ENCODE measurements at places on chromosomes 2 and 18.

DNA sequence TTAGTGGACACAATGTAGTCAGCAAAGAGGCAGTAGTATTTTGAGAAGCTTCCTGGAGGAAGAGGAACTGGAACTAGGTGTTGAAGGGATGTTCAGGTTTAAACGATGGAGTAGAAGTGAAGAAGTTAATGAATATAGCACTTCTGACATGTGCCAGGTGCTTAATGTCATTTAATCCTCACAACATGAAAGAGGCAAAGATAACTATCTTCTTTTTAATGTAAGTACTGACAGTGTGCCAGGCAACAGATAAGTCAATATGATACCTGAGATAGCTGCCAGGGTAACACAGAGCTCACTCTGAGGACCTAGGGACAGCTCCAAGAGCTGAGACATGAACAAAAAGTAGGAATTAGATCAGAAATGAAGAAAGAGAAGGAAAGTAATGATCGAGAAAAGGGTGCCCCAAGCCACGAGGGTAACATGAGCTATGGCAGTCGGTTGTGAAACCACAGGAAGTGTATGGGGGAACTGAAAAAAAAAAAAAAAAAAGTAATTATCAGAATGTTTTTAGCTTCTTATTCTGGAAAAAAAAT is 140.7 kb downstream of the RNF144A start:
- DNase-seq: no peak

DNA sequence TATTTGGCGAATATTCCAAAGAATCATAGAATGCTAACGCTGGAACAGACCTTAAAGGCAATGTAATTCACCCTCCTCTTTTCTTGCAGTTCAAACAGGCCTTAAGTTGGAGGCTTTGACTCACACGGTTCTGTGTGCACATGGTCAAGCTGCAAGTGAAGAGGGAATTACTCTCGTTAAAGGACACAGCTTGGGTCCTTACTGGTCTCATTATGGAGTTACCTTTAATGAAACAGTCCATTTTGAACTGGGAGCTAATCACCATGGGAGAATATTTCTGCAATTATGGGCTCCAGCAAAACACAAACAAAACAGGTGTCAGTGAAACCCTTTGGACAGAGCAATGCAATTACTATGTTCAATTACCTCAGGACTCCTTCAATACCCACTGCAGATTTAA is 135.5 kb downstream of the GAREM1 start:
- no peak for DNase-seq

- no peak for DNase-seq
These were observed 46.6 kb downstream of the PLCL1 start for GRCh38 chr2:197850882-197851450.

GRCh38 chr2:26925100-26925791 is 45.2 kb upstream of the MAPRE3 start:
- no peak for DNase-seq

GRCh38 chr2:235543128-235543750 is 49.4 kb downstream of the AGAP1 start:
- peak; percentile 77 for DNase-seq

DNA sequence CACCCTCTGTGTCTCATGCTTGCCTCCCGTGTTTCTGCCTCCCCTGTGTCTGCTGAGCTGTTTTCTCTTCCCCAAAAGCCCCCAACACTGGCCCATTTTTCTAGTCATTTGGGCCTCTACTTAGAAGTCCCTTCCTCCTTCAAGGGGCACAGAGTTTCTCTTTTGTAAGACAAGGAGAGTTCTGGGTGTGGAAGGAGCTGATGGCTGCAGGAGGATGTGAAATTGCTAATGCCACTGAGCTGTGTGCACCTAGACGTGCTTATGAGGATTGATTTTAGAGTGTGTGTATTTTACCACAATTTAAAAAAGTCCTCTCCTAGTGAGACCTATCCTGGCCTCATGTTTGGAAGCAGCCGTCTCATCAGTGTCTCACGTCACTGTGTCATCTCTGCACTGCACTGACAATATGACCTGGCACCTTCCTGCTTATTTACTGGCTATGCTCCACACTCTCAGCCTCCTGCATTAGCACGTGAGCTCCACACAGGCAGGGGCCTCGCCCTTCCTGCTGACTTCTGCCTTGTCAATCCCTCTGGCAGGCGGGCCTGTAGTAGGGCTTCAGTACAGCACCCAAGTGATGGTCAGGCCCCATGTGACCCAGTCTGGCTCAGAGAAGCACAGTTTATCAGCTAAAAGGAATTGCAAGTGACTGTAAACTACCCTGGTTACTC is 8.0 kb upstream of the MBP start:
- DNase-seq: no peak

DNA sequence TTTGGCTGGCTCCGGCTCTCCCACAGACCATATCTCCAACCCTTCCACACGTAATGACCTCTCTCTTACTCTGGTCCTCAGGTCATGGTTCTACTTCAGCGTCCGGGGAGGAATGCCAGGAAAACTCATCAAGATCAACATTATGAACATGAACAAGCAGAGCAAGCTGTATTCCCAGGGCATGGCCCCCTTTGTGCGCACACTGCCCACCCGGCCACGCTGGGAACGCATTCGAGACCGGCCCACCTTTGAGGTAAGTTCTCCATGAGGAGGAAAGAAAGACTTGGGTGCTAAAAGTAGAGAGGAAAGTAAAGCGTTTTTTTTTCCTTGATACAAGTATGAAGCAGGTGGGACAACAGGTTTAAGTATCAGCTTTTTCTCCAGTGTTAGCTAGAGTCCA is 1.9 kb downstream of the AGBL5 start:
- DNase-seq: no peak

GRCh38 chr2:123864416-123864815 is 160.7 kb upstream of the CNTNAP5 start:
- DNase-seq: no peak

DNA sequence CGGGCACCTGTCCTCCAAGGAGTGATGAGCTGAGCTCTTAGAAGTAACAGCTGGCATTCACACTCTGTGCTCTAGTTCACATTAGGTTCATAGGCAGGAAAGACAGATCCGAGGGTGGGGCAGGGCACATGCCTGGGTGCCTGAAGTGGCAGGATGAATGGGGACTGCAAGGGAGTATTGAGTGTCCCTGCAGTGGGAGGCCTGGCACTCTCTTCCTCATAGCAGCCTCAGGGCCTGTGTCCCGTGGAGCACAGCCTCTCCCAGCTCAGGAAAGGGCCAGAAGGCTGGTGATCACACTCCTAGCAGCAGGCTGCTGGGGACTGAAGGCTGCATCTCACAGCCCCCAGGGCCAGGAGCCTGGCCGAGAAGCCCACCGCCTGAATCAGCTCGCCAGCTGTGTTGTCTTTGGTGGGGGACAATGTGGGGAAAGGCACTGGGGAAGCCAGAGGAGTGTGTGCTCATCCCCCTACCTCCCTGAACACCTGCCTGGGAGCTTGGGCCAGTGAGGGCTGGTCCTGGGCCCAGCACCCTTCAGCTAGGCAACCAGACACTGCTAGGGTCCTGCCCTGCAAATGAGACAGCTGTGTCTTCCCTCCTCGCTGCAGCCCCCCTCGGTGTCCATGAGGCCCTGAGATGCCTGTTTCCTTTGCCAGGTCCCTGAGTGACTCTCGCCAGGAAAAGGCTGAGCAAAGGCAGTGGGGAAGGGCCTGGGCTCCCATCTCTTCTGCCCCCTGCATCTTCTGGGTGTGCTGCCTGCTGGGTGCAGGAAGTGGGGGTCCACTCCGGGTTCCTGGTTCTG is 48.2 kb upstream of the HS6ST1 start:
- no peak for DNase-seq

DNA sequence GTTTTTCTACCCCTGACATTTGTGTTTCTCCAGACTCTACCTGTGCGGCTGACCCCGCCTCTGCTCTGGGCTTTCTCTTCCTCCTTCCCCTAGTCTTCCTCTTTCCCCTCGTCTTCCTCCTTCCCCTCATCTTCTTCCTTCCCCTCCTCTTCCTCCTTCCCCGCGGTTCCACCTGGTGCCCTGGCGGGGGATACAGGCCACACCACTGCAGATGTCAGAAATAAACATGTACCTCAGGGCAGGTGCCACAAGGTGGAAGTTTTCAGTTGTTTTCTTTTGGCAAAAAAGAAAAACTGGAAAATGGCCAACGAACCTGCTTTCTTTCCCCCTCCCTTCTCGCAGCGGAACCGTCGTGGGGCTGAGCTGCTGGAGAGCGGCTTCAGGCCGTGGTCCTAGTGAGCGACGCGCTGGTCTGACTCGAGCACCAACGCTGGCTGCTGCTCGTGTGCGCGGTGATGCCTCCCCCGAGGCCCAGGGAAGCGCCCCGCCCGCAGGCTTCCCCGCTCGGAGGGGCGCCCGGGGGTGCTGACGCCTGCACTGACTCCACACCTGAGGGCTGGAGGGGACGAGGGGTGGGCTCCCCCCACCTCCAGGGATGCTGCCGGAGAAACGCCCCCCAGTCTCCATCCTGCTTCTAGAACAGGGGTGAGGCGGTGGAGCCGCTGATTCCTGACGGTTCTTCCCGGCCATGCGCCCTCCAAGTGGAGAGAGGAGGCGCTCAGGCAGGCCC is 83.7 kb upstream of the ZNF516 start:
- peak; percentile 46 for DNase-seq

GRCh38 chr18:62506495-62507143 is 16.2 kb upstream of the ZCCHC2 start:
- no peak for DNase-seq

DNA sequence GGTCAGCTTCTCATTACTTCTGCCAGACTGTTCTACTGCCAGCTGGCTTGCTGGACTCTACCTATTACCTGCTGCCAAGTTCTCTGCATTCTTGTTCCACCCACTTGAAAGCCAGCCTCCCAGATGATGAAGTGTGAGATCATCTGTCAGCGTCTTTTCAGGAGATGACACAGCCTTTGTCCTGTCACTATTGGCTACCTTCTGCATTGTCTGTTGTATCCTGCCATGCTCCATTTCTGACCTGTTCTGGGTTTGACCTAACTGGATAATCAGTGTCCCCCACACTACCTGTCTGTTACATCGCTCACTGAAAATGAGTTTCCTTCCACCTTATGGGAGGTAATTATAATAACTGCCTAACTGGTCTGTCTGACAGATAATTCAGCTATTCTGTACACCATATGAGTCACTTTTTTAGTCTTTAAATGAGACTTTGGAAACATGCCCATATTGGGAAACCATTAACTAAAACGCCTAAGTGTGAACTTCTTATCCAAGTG is 520.6 kb downstream of the METTL4 start:
- DNase-seq: no peak

GRCh38 chr2:180124273-180125139 is 117.4 kb upstream of the CWC22 start:
- peak; percentile 64 for DNase-seq

DNA sequence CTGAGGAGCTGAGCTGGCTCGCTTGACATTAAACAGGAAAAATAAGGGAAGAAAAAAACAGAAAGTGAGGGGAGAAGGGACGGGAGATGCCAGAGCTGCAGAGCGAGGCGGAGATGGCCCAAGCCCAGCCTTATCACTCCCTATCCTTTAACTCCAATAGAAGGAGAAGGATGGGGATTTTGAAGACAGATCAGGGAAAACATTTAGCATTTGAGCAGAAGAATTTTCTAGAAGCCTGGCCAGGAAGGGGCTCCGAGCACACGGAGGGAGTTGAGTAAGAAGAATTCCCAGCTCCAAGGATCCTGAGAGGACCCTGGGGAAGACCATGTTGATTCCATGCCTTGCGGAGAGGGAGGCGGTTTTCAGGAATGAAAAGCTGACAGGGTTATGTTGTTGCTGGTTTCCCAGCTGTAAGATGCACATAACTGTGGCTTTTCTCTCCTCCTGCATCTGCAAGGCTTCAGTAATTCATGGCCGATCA is 35.6 kb downstream of the TWIST2 start:
- DNase-seq: peak; percentile 64

- no peak for DNase-seq
These were observed 32.5 kb downstream of the NPAS2 start for GRCh38 chr2:100852447-100852846.

All from GM23248 (cell line).